Effector memory CD8-positive, alpha-beta T cell (primary cell): ENCODE measurements at places on chromosomes 1 and 21.

DNA sequence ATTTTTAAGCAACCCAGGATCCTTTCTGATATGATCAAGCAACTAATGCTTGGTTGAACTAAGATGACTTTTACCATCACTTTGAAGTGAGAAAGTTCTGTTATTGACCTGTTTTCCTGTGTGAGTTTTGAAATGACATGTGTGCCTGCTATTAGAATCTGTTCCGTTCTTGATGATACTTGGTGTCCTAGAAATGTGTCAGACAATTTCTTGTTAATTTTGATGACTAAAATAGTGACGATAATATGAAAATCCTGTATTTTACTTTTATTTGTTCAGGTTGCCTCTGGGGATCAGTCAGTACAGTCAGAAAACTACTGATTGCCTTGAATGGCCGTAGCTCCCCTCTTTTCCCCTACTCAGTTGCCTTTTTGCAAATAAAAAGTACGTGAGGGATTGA is 228.0 kb downstream of the RYR2 start:
- no peak for DNase-seq

- DNase-seq = no peak
Observed at GRCh38 chr1:231393668-231394067, 28.4 kb downstream of the EGLN1 start.

- DNase-seq = no peak
Observed at GRCh38 chr21:38121888-38122720, 134.7 kb upstream of the KCNJ15 start.

DNA sequence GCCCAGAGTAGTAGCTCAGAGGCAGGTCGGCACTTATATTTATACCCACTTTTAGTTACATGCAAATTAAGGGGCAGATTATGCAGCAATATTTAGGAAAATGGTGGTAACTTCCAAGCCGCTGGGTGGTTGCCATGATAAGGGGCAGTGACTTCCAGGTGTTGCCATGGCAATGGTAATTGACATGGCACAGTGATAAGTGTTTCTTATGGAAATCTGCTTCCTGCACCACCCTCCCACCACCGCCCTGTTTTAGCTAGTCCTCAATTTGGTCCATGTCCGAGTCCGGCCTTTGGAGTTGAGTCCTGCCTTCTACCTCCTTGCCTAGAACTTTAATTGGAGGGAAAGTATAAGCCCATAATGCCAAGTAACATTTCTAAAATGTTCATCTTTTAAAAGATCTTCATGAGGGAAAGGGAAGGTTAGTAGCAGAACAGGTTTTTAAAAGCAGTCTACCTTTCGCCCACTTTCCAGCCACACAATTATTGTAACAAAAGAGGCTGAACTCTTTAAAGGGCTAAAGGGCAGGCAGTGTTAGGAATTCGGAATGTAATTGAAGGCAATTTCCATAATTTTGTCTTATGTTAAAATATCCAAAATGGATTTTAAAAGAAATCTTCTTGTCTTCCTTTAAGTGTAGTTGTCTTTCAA is 21.7 kb downstream of the ZBTB8B start:
- DNase-seq = no peak

GRCh38 chr1:174700314-174700713 is 252.6 kb downstream of the GPR52 start:
- DNase-seq = no peak

GRCh38 chr1:204495777-204496176 is 1.2 kb upstream of the PIK3C2B start:
- DNase-seq = no peak

- DNase-seq = no peak
Observed at GRCh38 chr1:163863731-163864130, 542.0 kb downstream of the NUF2 start.
